ENCODE measurements at places on chromosomes 11 and 22.

DNA sequence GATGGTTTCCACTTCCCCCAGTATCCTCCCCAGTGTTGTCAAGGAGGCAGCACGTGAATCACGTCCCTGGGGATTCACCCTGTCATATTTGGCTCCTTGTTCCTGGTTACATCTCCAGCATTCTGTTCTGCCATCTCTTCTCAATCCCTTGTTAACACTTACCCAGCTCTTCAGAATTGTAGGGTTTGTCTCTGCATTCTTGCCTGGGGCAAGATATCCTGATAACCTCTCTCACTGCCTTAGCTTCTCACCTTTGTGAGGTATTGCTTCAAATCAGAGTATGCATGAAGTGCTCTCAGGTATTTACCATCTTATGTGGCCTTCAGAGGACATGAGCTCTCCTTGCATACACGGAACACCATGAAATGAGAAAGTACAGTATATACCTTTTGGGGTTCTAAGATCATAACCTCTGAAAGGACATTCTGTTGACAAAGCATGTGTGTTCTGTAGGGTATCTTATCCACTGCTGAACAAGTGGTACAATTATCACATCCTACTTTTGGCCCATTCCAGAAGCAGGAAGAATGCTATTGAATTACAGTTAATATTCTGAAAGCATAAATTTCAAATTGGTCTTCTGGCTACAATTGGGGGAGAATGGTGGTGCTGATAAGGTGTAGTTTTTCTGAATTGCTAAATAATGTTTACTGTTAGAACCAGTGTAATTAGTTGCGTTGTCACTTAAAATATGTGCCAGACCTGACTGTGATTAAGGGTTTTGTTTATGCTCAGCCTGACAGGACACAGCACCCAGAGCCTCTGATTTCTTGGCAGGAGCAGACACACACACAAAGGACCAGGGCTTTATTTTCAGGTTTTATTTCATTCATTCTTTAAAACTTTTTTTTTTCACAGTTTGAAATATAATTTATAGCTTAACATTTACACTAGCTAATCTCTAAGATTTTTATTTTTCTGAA is 32.7 kb downstream of the VSTM5 start:
- no peak for DNase-seq

- no peak for DNase-seq
Observed at GRCh38 chr22:32854351-32854804, 52.9 kb downstream of the TIMP3 start.

- no peak for DNase-seq
Observed at GRCh38 chr11:113311536-113311935, 2.8 kb upstream of the TTC12 start.

DNA sequence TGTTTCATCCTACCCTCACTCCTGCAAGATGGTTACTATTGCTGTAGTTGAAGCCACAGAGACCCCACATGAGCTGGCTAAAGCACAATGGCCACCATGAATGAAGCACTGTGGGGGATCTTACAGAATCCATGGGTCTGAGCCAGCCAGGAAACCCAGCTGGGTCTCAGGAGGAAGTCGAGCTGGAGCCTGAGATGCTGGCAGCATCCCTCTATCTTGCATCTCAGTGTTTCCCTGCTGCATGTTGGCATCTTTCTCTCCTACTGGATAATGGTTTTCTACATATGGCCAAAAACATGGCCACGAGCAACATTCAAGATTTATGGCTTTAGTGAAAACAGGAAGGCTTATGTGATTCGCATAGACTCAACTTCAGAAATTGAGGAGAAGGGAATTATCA is 219.3 kb upstream of the SNX19 start:
- no peak for DNase-seq

- no peak for DNase-seq
Observed at GRCh38 chr11:130198292-130198691, 38.7 kb downstream of the ST14 start.

- DNase-seq, result no peak
Observed at GRCh38 chr11:98798333-98798732, 222.4 kb upstream of the CNTN5 start.

- DNase-seq, result no peak
Observed at GRCh38 chr11:83004746-83005556, 66.7 kb downstream of the RAB30 start.

GRCh38 chr11:121091492-121092152 is 9.4 kb upstream of the TECTA start:
- DNase-seq, result no peak

DNA sequence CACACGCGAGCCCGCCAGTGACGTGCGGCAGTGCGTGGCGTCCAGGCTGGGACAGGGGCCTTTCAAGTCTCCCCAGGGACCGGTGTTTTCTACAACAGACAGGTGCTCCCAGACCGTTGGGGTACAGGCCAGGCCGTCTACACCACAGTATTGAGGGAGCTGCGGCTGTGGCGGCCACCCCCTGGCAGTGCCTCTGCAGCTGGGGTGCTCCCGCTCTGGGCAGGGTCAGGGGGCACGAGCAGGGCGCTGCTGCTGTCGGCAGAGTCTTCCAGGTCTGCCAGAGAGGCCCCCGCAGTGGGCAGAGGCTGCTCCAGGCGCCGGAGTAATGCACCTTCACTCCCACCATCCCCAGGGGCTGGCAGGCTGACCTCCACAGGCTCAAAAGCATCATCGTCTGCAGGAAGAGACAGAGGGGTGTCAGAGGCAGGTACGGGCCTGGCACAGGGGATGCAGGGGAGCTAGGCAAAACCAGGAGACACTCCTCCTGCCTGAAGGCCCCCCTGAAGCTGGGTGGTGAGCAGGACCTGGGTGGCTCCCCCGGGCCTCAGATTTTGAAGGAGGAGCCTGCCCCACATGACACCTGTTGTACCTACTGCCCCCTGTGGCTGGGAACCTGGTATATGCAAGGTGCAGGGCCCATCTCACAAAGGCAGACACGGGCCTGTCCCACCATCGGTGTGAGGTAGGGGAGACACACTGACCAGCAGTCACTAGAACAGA is 83.3 kb downstream of the DGCR2 start:
- no peak for DNase-seq

- no peak for DNase-seq
Observed at GRCh38 chr11:133887692-133888332, 42.5 kb upstream of the SPATA19 start.

GRCh38 chr11:2999464-2999998 is 7.4 kb upstream of the NAP1L4 start:
- no peak for DNase-seq

GRCh38 chr22:35217527-35217926 is 39.8 kb upstream of the HMGXB4 start:
- no peak for DNase-seq

DNA sequence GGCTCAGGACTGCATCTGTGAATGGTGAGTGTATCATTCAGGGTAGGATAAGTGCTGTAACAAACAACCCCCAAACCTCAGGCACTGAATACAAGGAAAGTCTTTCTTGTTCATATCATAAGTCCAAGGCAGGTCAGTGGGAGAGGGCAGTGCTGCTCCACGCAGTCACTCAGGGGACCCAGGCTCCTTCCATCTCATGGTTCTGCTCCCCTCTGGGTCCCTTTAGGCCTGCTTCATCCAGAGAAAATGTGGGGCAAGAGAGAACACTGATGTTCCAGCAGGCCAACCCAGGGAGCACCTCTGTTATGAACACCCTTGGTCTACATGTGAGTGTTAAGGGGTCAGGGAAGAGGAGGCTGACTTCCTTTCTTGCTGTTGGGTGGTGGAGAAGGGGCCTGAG is 187.8 kb downstream of the CHST1 start:
- no peak for DNase-seq

DNA sequence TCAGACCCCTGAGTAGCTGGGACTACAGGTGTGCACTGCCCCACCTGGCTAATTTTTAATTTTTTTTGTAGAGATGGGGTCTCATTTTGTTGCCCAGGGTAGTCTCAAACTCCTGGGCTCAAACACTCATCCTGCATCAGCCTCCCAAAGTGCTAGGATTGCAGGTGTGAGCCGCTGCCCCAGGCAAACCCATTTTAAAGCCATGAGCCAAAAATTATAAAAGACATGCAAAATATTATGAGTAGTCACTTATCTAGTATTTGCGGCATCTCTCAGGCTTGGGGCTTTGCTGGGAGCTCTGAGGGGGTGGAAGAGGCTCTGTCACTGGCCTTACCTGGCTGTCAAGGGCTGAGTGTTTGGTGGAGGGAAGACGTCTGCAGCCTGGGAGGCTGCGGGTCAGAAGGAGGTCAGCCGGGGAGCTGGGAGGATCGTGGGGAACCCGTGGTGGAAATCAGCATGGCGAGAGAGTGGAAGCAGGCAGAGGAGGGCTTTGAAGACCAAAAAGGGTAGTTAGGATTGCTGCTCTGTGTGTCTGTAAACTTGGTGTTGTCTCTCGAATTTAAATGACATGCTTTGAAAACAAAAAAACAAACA is 69.1 kb upstream of the PARVG start:
- no peak for DNase-seq

- no peak for DNase-seq
Observed at GRCh38 chr22:41339823-41340222, 38.5 kb downstream of the ZC3H7B start.

DNA sequence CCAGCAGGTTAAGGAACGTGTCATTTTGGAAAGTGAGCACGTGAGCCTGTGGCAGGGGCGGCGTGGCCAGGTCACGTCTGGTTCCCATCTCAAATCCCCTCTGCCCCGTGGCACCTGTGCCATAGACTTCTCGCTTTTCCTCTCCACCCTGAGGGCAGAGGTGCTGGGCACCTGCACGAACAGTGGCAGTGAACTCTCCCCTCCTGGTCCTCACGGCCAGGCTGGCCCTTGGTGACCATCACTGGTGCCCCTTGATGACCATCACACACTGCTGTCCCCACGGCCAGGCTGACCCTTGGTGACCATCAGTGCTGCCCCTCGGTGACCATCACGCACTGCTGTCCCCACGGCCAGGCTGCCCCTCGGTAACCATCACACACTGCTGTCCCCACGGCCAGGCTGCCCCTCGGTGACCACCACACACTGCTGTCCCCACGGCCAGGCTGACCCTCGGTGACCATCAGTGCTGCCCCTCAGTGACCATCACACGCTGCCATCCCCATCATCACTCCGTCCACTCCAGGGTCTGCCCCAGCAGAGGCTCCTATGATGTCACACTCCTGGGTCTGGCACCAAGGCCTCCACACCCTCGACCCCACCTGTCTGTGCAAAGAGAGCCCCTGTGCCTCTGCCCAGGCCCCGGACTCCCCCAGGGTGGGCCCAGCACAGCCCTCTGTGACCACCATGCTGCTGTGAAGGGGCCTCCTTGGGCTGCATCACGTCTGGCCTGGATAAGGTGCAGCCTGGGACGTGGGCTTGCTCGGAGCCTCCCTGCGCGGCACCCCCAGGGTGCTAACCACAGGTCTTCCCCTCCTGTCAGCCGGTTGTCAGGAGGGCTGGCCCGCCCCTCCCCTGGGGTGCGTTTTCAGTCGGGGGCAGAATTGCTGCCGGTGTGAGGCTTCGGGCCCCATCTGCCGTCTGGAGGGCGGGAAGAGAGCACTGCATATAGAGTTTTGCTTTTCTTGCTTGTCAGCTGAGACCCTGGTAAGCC is 738.6 kb downstream of the BRD1 start:
- no peak for DNase-seq

DNA sequence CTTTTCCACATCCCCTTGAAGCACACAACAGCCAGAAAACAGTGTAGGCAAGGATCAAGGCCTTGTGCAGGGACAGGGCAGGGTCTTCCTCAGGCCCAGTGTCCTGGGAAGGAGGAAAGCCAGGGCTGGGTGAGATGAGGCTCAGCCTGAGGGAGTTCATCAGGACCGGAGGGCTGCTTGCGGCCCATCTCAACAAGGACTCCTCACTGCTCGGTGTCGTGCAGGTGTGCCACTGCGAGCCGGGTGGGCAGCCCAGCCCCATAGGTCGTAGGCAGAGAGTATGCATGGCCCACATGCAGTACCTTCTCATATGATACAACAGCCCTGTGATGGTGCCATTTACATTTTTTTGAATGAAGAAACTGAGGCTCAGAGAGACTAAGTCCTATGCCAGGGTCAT is 12.9 kb downstream of the SHISA8 start:
- DNase-seq, result no peak

- no peak for DNase-seq
Observed at GRCh38 chr11:95495706-95496105, 264.7 kb upstream of the SESN3 start.

DNA sequence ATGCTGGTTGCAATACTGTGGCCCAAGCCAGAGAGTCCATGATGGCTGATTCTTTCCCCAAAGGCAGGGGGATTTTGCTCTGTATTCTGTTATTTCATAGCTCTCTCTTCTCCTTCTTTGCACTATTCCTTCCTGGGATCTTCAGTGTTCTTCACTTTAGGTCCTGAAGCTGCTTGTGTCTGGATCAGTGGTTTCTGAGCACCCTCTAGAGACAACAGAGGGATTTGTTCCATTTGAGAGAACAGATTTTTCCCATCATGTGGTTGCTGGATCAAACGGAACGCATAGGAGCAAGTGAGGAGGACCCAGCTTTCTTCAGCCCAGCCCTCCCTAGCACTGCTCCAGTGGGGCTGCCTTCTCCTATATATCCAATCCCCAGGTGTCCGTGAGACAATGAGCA is 68.7 kb upstream of the SYN3 start:
- no peak for DNase-seq

DNA sequence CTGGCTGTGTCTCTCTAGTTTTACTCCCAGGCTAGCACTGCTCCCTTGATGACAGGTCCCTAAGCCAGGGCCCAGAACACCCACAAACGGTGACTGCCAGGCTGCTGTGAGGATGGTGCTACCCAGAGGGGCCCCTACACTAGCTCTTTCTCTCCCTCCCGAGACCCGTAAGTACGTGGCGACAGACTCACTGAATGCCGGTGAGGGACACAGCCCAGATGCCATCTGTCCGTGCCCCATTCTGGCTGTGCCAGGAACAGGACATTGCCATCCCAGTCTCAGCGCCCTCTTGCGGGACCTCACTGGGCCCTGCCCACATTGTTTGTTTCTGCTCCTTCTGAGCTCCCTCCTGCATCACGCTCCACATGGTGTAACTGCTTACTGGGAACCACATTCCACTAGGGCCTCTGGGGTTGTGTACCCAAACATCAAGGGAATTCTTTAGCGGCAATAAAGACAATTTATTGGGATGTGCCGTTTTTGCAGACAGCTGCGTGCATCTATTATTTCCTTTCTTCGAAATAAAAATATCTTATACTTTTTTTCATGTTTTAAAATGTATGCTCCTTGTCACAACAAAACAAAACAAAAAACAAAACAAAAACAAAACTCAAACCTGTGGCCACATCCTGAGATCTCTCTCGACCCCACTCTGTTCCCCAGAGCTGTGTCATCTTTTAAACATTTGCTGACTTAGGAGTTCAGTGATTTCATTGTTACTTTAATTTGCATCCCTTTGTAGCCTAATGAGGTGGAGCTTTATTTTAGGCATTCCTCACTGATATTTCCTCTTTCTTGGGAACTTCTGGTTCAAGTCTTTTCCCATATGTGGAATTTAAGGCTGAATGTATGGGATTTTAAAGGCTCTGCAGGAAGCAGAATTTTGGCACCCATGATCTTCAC is 4.4 kb upstream of the TPCN2 start:
- DNase-seq, result peak; percentile 50

DNA sequence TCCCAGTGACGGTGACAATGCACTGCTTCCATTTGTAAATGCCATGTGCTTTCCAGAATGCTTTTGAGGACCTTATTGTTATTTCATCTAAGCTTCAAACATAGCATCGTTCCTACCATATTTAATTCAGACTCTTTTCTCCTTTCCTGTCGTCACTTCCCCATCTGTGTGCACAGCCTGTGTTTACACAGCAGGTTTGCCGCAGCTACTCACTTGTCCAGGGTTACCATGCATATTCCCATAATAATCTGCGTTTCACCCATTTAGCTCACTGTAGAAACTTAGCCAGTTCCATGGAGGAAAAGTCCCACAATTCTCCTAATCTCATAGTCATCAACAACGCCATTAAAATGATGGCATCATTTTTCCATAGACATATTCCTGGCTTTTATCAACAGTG is 48.0 kb downstream of the FLI1 start:
- no peak for DNase-seq

- no peak for DNase-seq
Observed at GRCh38 chr11:134312223-134312622, 19.6 kb upstream of the GLB1L2 start.

Measured in DMS 273 treated with DMSO at 0.1 percent for 48 hours (cell line).